Mesothelial cell of epicardium (in vitro differentiated cells): ENCODE measurements at places on chromosomes 2 and 18.

DNA sequence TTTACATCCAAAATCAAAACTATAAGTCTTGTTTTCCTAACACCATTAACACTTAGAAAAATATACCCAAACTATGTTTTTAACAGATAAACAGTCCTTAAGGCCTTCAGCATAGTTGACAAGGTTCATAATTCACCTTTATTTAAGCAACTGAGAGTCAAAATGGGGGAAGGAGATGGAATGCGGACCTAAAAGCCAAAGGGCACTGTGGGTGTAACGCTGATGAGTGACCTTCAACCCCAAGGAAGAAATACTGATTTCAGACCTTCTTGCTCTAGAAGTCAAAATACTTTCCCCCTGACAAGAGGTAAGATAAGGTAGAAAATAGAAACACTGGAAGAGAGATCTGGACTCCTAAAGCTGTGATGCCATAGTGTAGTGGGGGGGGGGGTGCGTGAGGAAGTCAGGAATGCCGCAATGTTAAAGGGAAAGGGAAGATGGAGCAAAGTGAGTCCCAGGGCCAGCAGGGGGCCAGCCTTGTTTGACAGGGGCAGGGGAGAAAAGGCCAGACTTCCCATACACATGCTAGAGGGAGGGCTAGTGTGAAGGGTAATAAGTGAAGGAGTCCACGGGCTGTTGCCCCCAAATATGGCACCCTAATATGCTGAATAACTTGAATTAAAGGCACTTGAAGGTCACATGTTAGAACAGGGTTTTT, 31.4 kb downstream of the CCDC93 start:
- no peak for DNase-seq

GRCh38 chr2:170143045-170143717, 34.8 kb upstream of the MYO3B start:
- no peak for DNase-seq

DNA sequence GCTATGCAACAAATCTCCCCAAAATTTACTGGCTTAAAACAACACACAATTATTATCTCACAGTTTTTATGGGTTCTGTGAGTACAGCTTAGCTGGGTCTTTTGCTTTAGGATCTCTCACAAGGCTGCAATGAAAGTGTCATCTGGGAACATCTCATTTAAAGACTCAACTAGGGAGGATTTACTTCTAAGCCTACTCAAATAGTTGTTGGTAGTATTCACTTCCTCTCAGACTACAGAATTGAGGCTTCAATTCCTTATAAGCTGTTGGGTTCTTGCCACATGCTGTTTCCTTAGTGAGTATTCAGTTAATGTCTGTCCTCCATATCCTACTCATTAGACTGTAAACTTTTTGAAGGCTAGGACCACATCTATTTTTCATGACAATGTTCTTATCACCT, 72.3 kb downstream of the MDH1 start:
- no peak for DNase-seq

DNA sequence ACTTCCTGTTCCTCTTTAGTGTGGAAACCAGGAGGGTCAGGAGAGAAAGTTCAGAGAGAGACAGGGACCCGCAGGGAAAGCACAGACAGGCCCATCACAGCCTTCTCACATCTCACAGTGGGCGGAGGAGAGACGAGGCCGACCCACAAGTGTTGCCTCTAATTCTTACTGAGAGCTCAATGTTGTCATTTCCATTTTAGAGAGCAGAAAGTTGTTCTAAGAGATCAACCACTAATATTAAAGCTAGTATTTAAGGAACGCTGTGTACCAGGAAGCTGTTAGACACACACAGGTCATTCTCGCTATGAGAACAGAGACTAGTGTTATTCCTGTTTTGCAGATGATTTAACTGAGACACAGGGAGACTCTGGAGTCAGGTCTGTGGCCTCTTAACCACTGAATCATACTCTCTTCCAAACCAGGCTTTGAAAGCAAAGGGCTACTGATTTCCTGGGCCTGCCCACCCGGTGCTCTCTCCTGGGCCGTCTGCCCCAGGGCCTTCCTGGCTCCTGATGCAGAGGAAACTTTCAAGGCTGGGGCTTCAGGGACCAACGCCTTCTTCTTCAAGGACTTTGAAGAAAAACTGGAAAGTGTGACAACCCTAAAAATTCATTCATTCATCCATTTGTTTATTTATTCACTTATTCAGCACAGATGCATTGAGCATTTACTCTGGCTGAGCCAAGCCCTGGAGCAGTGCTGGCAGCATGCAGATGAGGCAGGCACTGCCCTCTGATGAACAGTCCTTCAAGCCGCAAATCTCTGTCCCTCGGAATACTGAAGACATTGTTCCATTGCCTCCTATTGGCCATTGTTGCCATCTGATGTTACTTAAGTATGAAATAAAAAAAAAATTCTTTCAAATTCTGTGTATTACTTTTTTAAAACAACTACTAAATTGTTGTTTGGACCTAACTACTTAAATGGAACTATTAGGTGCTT, 37.2 kb upstream of the BIN1 start:
- DNase-seq: no peak

DNA sequence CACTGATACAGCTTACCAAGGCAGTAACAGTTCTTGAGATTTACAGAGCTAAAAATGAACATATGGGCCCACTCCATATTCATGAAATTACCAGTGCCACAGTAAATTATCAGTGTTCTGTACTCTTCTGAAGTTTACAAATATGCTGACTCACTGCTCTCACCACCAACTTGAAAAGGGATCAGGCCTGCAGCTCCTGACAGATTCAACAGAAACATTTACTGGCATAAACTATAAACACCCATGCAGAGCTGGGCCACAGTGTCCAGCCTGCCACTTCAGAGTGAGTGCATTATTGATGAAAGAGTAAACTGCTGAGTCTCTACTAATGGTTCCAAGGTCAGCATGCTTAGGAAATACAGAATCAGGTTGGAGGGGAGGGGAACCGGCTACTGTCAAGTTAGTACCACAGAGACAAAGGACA, 83.1 kb downstream of the FARSB start:
- DNase-seq: no peak

DNA sequence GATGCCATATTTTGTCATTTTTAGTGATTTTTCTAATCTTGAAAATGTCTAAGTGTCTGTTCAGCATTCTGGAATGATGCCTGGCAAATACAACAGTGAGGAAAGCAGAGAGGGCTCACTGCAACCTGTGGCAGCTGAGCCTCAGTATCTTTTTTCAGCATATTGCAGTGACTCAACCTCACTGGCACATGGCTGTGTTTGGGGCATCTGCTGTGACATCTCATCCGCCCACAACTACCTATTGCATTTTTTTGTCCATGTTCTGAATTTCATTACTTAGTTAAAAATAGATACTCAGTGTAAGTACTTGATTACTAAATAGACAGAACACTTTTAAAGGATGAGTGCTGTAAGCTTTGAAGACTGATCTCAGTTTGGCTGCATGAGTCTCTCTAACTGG, 10.7 kb downstream of the BABAM2 start:
- no peak for DNase-seq

- no peak for DNase-seq
Measured at GRCh38 chr2:5946225-5947115, 254.3 kb downstream of the SOX11 start.
